Fibroblast of skin of back (primary cell): ENCODE measurements at places on chromosomes 2 and 18.

- no peak for DNase-seq
Observed at GRCh38 chr2:20080839-20081415, 29.5 kb upstream of the LAPTM4A start.

DNA sequence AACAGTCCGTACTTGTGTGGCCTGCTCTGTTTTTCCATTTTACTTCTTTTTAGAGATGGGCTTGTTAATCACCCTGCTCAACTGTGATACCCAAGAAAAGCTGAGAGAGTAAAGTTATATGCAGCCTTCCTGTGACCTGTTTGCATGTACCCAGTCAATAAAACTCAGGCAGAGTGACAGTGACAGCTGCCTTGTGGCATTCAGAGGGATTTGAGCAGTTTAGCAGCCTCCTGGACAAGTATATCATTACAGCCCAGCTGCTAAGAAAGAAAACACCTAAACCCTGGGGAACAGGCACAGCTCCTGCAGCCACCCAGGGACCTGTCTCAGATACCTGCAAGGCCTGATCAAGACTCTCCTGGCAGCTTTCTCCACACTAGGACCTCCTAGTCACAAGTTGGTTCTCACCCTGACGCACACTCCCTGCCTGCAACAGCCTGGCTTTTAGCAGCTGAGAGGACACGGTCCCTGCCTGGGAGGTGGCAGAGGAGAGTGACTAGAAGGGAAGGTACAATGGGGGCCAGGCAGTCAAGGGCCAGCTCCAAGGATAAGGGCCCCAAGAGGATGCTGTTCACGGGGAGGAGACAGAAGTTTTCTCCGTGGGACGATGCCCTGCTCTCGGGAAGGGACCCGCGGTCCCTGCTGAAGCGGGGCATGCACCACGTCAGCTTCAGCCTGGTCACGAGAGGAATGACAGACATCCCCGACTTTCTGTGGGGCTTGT lies at the start of gene LRRC30:
Gene LRRC30 (plus strand): TSS at position 464 of the 724 bp plus-strand sequence. CDS start 50 bp downstream, at position 514.
- DNase-seq = no peak

DNA sequence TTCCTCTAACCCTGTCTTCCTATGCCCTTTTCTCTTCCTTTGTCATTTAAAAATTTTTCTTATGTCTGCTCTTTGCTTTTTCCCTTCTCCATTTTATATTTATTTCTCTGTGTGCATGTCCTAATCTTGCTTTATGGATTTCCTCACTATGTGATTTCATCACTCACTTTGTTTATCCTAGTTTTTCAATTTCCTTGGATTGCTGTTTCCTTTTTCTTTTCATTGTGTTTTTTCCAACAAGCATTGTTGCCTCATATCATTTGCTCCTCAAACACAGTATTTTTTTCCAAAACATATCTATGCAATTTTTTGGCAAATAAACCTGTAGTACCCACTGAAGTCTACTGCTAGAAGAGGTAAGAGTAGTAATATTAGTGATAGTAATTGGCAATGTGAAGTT lies 67.4 kb upstream of the PNPT1 start:
- no peak for DNase-seq

DNA sequence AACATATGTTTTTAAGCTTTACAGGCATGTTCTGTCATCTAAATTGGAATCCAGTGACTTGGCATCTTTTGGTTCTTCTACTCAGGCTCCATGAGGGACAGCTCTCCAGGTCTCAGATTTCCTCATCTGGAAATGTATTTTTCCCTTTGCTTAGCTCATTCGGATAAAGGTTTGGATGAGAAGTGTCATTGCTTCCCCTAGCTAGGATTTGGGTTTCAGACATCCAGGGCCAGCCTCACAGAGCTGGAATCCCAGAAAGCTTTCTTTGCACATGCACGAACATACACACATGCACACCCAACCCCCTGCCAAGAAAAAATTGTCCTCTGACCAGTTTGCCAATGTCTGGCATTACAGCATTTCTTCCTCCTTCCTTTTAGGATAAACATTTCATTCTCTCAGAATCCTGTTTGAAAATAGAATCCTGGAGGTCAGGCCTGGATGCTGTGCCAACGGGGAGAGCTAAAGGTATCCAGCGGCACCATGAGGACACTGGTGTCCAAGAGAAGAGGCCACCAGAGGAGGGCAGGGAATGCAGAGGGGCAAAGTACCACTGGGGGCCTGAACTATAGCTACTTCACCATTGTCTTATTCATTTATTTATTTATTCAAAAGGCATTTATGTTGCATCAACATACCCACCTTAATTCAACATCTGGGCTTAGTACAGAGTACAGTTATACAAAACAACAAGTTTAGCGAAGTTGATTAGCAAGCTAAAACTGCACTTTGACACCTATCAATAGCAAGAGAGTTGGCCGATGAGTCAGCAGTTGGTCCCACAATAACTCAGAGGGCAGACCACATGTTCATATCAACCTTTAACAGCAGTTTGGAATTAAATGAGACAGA lies 97.9 kb upstream of the ATL2 start:
- DNase-seq = no peak

DNA sequence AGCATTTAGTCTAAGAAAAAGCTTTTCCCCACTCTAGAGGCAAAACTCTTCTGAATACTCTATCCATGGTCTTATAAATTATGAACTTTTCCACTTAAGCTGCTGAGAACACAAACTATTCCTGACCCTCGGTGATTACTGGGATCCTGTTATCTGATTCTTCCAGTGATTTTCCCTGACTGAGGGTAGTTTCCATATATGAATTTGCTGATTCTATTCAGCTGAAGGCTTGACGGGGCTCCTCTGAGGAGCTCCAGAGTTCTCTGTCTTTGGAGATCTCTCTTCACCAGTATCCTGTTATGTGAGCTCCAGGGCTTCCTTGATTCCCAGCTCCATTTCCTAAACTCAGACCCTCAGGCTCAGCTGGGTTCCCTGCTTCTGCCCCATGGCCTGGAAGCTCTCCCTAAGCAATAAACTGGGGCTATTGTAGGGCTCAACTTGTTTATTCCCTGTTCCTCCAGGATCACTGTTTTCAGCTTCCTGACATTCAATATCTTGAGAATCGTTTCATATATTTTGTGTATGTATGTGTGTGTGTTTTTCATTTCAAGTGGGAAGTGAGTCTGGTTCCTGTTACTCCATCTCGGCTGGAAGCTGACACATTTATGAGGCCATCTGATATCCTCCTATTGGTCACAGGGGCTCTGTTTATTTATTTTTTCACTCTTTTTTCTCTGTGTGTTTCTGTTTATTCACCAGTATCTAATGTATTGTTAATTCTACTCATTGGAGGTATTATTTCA lies 78.2 kb downstream of the ARHGAP28 start:
- DNase-seq = no peak

GRCh38 chr18:30288662-30289414 lies 753.7 kb downstream of the DSC3 start:
- DNase-seq = no peak

DNA sequence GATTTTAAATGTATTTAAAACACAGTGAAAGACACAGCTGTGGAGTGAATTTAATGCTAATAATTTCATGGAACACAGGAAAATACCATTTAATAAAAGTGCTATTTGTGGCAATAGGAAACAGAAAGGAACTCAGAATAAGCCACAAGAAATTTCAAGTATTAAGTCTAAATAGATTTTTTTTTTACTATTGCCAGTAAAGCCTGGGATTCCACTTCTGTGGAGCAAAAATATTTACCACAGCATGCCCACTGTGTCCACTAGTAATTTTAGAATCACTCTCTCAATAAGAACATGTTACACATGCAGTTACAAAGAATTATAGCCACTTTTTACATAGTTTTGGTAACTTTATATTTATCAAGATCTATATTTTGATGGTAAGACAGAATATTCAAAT lies 17.2 kb downstream of the KCTD18 start:
- DNase-seq = no peak

GRCh38 chr2:201109186-201109585 lies 6.8 kb upstream of the CFLAR start:
- DNase-seq = no peak

GRCh38 chr2:44155666-44156446 lies 12.8 kb upstream of the PPM1B start:
- no peak for DNase-seq

- no peak for DNase-seq
Observed at GRCh38 chr2:64727013-64727767, 73.5 kb upstream of the SERTAD2 start.
